LoVo (cell line): ENCODE measurements at places on chromosomes 2 and 18.
A peak's percentile ranks its signal among the peaks of the same experiment; 100 is the strongest.

DNA sequence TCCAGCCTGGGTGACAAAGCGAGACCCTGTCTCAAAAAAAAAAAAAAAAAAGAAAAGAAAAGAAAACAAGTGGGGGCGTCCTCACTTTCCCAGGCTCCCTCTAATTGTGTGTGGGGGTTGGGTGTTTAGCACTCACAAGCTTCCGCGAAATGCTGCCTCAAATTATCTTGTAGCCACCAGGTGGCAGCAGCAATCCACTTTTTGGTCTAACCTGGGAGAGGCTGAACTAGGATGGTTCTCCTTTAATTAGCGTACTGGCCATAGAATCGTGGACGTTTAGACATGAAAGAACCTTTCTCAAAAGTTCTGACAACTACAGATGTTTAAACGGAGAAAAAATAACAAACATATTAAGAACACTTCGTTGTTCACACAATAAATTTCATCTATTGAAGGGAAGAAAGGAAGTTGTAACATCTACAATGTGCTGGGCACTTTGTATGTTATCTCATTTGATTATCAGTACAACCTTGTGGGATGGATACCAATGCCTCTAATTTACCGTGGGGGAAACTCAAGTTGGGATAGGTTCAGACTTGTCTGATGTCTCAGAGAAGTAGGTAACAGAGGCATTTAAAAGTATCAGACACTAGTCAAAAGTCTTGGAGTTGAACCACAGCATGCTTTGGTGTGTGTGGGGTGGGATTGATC lies 122.7 kb upstream of the NABP1 start:
- peak; percentile 80 for DNase-seq

DNA sequence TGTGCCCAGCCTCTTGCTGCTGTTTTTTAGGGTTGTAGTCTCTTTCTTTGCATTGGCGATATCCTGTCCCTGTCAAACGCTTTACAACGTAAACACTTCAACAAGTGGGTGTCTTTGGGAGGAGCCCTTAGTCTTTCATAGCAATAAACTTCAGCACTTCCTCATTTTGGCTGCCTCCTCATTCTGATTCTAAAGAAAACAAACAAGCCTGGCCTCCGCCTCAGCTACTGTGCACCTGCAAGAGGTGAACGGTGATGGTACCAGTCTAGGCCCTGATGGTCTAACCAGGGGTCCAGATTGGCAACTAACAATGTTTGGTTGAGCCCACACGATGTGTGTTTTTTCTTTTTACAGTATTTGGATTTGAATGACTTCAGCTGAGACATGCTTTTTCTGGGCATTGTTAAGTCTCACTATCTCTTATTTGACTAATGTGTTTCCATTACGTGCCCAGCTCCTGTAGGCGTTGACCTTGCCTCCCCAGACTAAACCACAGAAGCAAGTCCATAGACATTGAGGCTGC lies 53.2 kb upstream of the CUL3 start:
- DNase-seq: peak; percentile 52

DNA sequence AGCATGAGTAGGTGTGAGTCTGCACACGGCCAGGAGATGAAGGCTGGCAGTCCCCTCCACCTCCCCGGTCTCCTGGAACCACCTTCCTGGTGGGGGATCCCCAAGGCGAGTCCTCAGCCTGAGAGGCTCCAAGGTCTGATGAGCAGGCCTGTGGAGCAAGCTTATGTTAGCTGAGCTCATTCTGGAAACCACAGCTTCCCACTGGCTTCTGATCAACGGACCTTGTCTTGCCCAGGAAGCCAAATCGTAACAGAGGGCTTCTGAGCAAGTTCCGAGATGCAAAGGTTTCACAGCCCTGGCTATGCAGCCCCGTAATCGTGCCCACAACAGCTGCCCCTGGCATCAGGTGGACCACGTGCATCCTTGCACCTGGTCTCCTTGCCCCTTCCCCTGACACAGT lies 28.8 kb upstream of the GPR55 start:
- DNase-seq: no peak

GRCh38 chr18:74533666-74534065 lies 634 bp upstream of the CNDP1 start:
- no peak for DNase-seq

DNA sequence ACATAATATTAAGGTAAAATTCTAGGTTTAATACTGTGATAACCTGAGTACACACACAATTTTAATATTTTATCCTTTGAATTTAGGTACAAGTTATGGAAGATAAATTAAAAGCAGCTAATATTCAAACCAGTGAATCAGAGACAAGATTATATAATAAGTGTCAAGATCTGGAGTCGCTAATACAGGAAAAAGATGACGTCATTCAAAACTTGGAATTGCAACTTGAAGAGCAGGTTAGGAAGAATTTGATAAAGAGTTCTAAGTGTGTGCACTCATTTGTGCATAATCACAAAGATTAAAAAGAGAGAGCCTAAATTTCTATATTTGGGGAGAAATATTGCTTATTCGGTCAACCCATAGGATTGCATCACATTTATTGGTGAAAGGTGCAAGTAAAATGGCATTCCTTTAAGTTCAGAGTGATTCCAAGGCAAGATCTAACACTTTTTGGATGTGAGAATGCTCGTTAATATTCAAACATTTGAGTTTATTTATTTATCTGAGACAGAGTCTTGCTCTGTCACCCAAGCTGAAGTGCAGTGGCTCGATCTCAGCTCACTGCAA lies 16.3 kb upstream of the C1GALT1C1L start:
- DNase-seq: no peak

DNA sequence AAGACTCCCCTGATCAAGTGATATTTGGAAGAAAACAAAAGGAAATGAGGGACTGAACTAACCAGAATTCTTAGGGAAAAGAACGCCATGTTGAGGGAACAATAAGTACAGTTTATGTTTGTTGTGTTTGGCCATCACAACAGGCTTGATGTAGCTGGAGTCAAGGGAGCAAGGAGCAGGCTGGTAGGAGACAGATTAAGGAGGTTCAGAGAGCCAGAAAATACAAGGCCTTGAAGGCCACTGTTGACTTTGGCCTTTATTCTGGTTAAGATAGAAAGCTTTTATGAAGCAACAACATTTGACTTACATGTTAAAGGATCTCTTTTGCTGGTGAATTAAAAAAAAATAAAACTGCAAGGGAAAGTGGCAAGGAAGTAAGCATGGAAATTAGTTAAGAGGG lies 754.1 kb upstream of the SLC8A1 start:
- no peak for DNase-seq

DNA sequence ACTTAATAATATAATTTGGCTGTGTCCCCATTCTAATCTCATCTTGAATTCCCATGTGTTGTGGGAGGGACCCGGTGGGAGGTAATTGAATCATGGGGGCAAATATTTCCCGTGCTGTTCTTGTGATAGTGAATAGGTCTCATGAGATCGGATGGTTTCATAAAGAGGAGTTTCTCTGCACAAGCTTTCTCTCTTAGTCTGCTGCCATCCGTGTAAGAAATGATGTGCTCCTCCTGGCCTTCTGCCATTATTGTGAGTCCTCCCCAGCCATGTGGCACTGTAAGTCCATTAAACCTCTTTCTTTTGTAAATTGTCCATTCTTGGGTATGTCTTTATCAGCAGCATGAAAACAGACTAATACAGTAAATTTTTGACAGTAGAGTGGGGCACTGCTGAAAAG lies 102.5 kb upstream of the LTBP1 start:
- DNase-seq: no peak

- DNase-seq: no peak
These were observed 155.5 kb downstream of the CTIF start for GRCh38 chr18:48694295-48694694.

- peak; percentile 47 for DNase-seq
These were observed 639 bp downstream of the MRO start for GRCh38 chr18:50819027-50819727.

DNA sequence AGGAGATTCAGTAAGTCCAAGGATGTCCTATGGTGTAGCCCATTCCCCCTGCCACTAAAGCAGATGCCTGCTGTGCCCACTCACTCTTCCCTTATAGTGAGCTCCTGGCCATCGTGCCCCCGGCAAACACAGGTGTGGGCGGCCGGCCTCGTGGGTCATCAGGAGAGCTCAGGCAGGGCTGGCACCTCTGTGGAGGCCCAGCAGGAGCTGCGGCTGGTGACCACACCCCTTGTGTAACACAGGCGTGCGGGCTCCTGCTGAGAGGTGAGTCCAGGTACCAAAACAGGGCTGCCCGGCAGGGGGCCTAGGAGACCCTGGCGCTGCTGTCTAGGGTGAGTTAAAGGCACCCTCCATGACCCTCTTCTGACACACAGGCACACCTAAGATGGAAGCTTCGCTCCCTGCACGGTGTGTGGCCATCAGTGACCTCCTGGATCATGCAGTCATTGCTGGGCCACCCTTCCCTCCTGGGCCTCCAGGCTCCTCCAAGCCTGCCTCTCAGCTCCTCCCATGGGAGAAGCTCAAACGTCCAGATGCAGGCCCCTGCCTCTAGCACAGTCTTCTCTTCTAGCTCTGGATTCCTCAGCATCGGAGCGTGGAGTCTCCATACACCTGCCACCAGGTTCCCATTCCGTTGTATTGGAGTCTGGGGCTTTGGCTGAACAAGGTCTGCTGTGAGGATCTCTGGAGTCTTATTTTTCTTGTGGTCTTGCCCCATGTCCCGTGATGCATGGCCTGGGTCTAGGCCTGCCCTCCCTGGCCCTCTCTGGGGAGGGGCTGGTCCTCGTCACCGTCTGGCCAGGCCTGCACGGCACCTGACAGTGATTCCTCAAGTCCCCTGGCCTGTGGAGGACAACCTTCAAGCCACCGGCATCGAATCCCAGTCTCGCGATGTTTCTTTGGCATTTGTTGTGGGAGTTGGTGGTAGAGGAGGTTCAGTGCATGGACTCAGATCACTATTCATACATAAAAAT lies 246.9 kb downstream of the ACKR3 start:
- no peak for DNase-seq

GRCh38 chr2:138831154-138831553 lies 51.0 kb upstream of the NXPH2 start:
- no peak for DNase-seq

DNA sequence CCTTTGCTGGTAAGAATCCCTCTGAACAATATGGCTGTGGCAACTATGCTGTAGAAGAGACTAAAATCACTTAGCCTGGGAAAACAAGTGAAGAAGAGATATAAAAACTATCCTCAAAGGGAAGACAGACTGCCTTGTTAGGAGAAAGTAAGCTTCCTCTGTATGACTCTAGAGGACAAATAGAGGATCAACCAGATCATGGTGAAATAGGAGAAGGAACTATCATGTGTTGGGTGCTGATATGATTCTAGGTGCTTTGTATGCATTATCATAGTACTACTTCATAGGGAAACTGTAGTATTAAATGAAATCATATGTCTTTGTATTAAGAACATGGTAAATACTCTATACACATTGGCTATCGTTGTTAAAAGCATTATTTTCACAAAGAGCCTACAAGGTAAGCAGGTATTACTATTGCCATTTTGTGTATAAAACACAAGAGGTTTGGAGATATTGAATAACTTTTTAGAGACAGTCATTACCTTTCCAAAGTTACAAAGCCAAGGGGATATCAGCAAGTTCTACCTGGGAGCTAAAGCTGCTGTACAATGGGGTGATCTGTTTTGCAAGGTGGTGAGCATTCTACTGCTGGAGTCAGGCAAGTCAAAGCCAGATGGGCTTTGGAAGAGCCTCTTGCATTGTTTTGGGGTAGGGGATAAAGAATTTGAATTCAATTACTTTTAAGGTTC lies 402.6 kb downstream of the ALK start:
- no peak for DNase-seq

GRCh38 chr2:99571954-99572353 lies 82.1 kb upstream of the REV1 start:
- no peak for DNase-seq

- DNase-seq: no peak
These were observed 166.5 kb downstream of the RPIA start for GRCh38 chr2:88857951-88858411.

DNA sequence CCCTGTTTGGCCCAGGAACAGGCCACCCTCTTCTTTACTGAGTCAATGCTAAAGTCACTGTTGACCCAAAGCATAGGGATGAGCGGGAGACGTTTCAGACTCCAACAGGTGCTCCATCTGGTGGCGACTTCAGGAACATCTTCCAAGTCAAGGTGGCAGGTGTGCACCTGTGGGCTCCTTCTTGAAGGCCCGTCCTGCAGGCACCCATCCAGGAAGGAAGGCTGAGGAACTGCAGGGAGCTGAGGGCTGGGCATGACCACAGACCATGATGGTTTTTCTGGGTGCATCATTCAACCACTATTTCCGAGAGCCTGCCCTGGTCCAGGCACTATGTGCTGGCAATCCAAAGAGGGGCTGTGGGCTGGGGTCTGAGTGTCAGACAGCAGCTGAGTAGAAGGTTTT lies 142.8 kb downstream of the NDUFA10 start:
- DNase-seq: peak; percentile 53

- no peak for DNase-seq
These were observed 638.0 kb downstream of the NYAP2 start for GRCh38 chr2:226037526-226037925.

GRCh38 chr18:26470011-26470637 lies 78.2 kb downstream of the KCTD1 start:
- no peak for DNase-seq

- no peak for DNase-seq
These were observed 215.3 kb downstream of the GALR1 start for GRCh38 chr18:77464917-77465316.

DNA sequence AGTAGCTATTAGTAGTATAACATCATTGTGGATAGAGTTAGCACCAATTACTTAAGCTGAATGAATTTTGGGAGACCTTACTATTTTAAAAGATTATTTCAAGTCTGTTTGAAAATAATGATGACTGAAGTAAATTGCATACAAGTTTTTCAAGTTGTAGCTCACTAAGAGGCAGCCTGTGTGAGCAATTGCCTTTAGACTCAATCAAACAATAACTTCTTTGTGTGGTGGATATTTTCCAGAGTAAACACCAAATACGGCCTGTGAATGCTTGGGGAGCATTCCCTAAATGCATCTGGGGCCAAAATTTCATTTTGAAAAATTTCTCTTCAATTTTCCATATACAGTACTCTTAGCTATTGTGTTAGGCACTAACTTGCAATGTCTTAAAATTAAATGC lies 7.9 kb downstream of the SERPINB12 start:
- DNase-seq: no peak

DNA sequence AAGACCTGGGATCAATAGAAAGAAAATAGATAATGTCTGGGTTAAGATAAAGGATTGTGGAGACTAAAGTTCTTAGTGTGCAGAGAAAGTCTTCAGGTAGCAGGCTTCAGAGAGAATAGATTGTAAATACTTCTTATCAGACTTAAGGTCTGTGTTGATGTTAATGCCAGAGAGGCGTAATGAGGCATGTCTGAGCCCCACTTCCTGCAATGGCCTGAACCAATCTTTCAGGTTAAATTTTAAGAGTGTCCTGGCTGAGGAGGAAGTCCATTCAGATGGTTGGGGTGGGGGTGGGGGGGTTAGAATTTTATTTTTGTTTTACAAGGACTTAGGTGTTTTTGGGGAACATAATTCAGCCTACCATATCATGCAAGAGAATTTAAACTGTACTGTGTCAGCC lies 129.5 kb downstream of the EVA1A start:
- DNase-seq: no peak

GRCh38 chr2:198098918-198099317 lies 294.5 kb downstream of the PLCL1 start:
- DNase-seq: no peak

GRCh38 chr2:219254590-219255201 lies 978 bp upstream of the TUBA4A start:
- no peak for DNase-seq

- DNase-seq: no peak
These were observed 633.1 kb upstream of the SETBP1 start for GRCh38 chr18:44047585-44047984.

GRCh38 chr2:215653344-215654030 lies 217.6 kb upstream of the FN1 start:
- no peak for DNase-seq

GRCh38 chr2:96140941-96141623 lies 2.8 kb upstream of the ASTL start:
- no peak for DNase-seq

GRCh38 chr2:30701782-30702181 lies 105.5 kb downstream of the CAPN13 start:
- no peak for DNase-seq
